Activated CD4-positive, CD25-positive, alpha-beta regulatory T cell treated with anti-CD3 and anti-CD28 coated beads, Interleukin-2, amount 50 U/mL, for 16 hours (primary cell): ENCODE measurements at places on chromosomes 13 and 19.

- DNase-seq = no peak
These were observed 3.2 kb downstream of the GDF15 start for GRCh38 chr19:18388960-18389725.

DNA sequence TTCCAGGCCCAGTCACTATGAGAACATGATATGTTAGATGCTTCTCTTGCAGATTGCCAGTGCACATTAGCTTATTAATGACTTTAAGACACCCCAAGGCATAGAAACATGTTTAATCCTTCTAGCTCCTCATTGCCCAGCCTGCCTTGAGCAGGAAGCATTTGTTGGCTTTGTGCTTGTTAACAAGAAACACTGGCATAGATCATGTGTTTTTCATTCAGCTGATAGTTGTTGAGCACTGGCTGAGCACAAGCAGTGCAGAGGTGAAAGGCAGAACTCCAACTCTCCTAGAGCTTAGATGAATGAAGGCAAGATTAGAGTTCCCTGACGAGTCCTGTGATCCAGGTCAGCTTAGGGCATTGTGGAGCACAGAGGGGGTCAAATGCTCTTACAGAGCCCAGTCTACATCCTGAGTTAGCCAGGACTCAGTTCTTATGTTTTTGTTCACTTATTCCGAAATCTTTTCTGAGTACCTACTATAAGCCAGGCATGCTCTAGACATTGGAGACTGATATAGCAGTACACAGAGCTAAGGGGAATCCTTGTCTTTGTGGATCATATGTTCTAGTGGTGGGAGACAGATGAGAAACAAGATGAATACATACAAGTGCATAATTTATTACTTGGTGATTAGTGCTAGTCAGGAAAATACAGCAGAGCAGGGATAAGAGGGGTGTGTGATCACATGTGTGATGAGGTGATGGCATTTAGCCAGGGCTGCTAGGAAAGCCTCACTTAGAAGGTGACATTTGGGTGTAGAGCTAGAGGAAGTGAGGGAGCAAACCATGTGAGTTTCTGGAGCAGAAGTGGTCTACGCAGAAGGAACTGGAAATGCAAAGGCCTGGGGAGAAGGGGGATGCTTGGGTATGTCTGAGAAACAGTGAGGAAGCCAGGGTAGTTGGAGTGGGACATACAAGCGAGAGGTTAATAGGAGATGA is 101.2 kb downstream of the WASF3 start:
- no peak for DNase-seq

DNA sequence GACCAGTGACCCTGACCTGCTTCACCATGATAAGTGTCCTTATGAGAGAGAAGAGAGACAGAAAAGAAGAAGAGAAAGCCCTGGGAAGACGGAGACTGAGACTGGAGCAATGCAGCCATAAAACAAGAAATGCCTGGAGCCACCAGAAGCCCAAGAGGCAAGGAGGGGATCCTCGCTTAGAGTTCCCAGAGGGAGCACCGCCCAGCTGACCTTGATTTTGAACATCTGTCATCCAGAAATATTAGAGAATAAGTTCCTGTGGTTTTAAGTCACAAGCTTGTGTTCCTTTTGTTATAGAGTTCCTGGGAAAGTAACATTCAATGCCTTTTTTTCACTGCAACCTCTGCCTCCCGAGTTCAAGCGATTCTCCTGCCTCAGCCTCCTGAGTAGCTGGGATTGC is 20.2 kb downstream of the CERS1 start:
- DNase-seq = no peak

DNA sequence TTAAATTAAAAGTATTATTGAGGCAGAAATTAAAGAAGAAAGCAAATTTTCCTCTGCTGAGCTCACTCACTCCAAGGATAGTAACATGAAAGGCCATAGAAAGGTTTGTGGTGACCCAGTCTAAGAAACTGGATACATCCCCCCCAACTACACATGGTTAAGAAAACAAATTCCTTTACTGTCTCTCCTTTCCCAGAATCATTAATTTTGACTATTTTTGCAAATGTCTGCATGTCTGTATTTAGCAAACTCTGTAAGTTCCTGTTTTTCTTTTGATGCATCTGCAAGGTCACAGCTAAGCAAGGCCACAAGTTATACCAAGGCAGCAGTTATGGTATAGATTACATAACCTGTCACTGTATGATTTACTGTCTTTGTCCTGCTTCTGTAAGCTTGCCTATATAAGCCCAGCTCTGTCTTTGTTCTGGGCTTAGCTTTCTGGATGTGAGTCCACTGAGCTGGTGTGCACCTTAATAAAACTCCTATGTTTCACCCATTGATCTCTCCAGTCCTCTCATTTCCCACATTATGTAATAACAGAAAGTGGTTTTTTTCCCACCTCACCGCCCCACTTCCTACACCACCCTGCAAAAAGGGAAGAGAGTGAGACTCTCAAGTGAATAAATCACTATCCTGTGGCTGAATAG is 8.5 kb upstream of the ZNF83 start:
- DNase-seq = no peak

GRCh38 chr19:11251217-11251616 is 11.1 kb downstream of the DOCK6 start:
- DNase-seq = no peak

DNA sequence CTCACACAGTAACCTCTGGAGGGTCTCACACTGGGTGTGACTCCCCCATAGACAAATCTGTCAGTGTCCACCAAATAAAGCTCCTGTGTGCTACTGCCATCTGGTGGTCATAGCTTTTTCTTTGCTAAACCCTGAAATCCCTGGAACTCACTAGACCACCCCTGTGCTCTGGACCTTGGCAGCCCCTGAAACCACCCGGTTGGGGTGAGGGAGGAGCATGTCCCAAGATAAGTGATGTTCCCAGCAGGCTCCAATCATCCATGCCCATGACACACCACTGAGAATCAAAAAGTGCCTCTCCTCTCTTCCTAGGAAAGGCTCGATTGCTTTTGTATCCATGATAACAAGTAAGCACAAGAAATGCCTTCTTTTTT is 6.5 kb upstream of the HSD17B14 start:
- peak; percentile 27 for DNase-seq

DNA sequence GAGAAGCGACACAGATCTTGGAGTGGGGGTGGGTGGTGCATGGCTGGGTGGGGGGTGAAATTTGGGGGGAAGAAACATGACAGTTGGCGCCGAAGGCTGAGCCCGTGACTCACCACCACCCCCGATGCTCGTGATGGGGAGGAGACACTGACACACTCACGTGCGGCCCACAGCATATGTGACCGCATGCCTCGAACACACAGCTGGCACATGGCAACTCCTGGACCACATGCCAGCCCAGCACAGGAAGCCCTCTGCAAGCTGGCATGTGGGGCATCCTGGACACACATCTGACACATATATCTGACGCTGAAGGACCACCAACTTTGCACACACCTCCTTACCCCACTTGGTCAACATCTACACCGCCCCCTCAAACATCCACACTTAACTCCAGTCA is 1.2 kb upstream of the GRIK5 start:
- no peak for DNase-seq
